ENCODE measurements at places on chromosomes 7 and 10.

DNA sequence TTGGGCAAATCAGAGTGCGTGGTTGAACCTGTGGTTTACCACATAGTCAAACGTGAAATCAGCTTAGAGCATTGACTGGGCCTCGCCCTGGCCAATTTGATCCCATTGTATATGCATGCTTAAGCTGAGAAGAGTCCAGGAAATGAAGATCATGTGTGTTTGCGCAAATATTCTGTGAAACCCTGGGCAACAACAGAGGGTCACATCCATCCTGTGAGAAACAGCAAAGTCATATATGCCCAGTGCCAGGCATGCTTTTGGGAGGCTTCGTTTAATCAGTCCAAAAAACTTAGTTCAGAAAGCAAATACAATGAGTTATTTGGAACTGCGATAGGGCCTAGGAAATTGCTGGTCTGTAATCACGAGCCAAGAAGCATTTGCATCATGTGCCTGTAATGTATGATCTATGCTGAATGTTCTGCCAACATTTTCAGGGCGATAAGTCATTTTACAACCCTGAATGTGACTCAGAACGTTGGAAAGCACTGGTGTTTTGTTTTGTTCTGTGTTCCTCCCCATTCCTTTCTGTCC, 412.1 kb upstream of the CELF2 start:
- no peak for DNase-seq

DNA sequence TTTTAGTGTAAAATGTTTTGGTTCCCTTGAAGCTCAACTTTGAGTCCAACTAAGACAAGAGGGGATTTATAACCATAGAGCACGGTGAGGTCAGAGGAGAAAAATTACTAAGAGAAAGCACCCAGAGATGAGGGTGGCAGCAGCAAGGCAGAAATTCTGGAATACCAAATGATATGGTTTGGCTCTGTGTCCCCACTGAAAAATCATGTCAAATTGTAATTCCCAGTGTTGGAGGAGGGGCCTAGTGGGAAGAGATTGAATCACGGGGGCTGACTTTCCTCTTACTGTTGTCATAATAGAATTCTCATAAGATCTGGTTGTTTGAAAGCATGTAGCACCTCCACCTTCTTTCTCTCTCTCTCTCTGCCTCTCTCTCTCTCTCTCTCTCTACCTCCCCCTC, 19.4 kb upstream of the AKR1C1 start:
- no peak for DNase-seq

DNA sequence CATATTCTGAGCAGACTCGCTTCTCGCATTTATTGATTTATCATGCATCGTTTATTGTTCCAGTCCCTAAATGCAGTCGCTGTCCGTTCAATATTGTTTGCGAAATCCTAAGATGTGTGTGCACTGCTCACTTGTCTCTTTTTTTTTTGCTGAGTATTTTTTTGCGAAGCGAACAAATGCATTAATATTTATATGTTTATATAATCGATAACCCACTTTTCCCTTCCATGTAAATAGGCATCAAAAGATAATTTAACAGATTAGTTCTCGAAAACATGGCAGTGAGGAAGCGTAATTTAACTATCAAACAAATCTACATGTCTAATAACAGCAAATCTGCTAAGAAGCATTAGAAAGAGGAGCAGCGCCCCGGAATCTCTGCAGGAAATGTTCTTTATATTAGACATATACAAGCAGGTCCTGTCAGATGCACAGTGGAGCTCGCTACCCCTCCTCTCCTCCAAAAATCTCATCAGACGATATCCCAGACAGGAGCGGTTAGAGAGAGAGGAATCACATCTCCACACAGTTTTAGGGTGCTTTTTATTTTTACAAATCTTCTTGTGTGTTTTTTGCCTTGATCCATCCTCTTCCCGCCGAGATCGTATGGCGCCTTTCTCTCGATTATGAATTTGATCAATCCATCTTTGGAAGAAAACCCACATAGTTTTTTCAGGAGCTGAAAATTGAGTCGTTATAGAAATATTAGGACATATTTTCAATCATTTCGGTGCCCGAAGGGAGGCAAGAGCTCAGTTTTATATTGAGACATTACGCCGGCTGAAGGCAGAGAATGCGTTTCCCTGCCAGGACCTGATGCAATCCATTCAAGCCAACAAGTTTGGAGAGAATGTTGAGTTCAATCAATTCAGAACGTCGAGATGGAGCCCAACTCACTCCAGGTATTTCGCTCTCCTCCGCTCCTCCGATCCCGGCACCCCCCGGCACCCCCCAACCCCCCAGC, at the start of gene ARID5B:
Gene ARID5B (plus strand): TSS at position 871 of the 964 bp plus-strand sequence. CDS start 11 bp downstream, at position 882.
- DNase-seq: peak; percentile 48

- no peak for DNase-seq
Measured at GRCh38 chr7:26390016-26390415, 98.4 kb downstream of the SNX10 start.

DNA sequence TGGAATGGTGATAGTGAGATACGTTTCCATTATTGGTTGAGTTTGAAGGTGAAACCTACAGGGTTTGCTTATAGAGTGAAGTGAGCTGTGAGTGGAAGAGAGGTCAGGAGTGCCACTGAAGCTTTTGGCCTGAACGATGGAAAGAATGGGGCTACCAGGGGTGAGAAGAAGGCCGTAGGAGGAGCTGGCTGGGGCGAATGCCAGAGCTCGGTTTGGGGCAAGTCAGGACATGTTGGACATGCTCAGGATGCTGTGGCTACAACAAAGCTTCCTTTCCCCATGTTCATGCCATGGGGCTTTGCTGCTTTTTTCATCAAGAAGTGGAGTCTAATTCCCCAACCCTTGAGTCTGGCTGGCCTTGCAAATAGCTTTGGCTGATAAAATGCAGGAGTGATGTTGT, 253.7 kb downstream of the GLRX3 start:
- DNase-seq: no peak

GRCh38 chr7:30543813-30544525, 39.3 kb upstream of the GGCT start:
- no peak for DNase-seq

DNA sequence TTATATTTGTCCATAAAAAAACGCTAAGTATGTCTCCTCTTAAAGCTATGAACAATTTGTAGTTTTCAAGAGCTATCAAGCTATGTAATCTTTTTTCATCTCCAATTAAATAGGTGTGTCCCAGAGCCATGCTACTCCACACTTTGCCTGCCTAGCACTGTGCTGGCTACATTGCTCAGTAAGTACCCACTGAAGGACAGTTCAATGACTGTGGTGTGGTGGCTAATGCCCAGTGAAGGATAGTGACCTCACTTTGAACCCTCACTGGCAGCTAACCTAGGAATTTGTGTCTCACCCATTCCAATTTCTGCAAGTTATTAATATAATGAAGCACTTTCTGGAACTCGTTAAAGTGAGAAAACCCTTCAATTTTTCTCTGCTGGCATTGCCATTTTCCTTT, 14.4 kb upstream of the TRUB1 start:
- DNase-seq: no peak

DNA sequence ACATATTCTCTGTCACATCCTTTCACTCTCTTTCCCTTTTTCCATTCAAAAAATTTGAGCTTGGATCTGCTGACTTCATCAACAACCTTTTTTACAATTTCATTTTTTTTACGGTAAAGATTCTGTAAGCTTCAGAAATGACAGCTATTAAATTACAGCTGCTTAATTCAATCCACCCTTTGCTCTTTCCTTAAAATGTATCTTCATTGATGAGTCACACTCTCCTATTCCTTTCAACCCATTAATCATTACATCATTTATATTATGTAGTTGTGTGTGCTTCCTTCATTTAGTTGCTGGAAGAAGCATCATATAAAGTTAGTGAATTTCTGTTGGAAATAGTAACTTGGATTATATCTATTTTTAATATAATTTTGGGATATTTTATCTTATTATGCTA, 67.1 kb upstream of the MAGI2 start:
- DNase-seq: no peak

- DNase-seq: no peak
Measured at GRCh38 chr7:28980451-28981160, 22.5 kb upstream of the TRIL start.

- DNase-seq: no peak
Measured at GRCh38 chr10:61964949-61965702, 63.6 kb downstream of the ARID5B start.

DNA sequence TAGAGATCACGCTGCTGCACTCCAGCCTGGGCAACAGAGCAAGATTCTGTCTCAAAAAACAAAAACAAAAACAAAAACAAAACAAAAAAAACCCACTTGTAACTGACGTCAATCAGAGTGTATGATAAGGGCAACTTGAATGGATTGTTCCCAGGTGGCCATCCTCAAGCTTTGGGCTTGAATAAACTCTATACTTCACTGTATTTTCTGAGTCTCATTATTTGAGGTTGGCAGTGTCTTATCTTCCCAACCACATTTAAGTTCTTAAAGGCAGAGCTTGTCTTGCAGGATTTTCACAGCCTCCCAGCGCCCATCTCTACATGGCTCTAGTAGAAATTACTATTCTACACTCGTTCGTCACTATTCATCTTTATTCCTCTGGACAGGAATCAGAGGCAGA, 5.1 kb upstream of the OAT start:
- DNase-seq: no peak

DNA sequence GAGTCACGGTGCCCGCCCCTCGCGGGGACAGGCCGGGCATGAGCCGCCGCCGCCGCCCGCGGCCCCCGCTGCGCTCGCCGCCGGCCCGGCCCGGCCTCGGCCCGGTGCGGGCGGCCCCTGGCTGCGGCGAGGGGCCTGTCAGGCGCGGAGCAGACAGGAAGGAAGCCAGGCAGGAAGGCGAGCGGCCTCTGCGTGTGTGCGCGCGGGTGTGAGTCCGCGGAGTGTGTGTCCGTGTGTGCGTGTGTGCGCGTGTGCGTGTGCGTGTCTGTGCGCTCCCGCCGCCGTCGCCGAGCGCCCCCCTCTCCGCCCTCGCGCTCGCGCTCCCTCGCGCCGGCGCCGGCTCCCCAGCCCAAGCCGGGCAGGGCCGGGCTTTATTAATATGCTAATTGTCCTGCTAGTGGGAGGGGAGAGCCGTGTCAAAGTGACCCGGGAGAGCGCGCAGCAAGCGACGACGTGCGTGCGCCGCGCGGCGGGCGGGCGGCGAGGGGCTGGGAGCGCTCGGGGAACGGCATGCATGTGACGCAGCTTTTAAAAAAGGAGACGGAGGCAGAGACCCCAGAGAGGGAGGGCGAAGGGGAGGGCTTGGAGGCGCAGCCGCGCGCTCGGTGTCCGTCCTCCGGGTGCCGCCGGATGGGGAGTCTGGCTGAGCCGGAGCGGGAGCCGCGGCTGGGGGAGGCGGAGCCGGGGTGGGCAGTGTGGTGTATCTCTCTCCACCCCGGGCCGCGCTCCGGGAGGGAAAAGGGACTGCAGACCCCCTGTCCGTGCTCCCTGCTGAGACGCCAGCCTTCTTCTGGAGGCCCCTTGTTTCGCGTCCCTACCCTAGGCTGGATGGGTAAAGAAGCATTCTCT, at the start of gene LDB1:
Gene LDB1 (minus strand): TSS at position 227 of the 849 bp plus-strand sequence. CDS start 258 bp downstream, outside the sequence.
- DNase-seq: peak; percentile 60

- peak; percentile 20 for DNase-seq
Measured at GRCh38 chr7:115775981-115776380, 254.6 kb downstream of the TFEC start.

DNA sequence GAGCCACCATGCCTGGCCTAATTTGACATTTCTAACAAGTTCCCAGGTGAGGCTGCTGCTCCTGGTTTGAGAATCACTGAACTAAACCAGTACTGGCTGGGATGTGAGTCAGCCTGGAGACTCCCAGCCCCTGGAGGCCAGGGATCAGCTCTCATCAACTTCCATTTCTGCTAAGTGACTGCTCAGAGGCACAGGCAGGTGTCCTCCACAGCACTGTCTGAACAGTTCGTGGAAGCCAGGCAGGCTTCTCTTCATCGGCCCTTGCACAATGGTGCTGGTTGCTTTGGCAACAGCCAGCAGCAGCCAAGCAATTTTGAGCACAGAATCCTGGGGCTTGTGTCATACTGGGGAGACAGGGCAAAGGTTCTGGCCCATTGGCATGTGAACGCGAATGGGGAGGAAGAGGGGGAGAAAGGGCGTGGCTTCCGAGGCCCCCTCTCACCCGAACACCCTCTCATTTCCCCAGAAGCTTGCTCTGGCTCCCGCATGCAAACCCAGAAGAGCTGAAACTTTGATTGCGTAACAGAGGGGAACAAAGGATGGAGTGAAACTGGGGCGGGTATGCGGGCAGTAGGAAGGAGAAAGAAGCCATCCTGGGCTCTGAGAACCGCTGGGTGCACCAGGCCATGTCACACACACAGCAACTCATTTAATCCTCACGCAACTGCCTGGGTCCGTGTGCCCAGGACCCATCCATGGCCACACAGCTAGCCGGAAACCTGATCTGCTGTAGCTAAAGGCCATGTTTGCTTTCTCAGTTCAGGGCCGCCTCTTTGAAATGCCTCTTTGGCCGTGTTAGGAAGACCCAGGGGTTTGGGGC, 9.0 kb upstream of the POR start:
- DNase-seq: peak; percentile 77

- no peak for DNase-seq
Measured at GRCh38 chr7:108282427-108282996, 152.4 kb upstream of the LAMB4 start.

DNA sequence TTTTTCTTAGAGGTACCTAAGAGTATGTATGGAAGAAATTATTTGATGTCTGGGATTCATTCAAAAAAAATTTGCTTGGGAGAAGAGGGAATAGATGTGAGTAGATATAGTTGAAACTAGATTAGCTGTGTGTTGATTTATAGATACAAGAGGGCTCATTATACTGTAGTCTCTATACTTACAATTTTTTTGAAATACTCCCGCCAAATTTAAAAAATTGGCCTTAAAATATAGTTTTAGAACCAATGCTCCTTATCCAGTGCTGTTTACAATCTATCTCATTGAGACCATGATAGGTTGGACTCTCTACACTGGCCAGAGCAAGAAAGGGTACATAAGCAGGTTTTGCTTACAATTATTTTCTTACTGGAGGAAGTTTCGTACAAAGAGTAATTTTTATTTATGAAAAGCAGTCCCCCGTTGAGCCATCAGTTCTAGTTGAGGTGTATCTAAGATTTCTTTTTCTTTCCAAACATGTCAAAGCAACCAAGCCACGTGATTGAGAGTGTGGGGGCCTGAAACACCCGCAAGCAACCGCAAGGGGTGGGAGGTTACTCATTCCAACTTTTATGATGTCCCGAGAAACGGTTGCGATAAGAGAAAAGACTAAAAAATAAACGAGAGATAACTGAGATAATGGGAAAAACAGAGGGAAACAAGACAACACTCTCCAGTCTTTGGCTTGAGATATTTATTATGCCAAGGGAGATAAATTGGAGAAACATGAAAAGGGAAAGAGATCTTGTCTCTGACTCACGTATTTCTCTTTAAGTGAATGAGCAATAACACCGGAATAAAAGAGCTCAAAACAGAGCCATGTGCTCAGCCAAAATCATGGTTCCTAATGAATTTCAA, 729.2 kb downstream of the LRMDA start:
- DNase-seq: no peak

DNA sequence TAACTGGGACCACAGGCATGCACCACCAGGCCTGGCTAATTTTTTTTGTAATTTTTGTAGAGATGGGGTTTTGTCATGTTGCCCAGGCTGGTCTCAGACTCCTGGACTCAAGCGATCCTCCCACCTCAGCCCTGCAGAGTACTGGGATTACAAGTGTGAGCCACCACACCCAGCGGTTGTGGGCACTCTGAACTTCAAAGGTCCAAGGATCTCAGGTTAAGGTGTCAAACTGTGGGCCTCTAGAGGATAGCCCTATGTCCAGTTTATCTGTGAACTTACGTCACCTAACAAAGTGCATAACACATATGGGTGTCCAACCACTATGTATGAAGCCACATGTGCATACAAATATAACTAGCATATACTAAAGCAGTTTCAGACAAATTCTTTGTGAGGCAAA, 3.2 kb upstream of the IL2RA start:
- DNase-seq: no peak

Measured in PC-9 (cell line).